Astrocyte (in vitro differentiated cells and primary cell): ENCODE measurements at places on chromosomes 2 and 18. TPM values are rescaled to one million over a fixed set of nuclear protein-coding genes. Genes with fewer than 3 reads are reported as not detected.

GRCh38 chr18:37309059-37309458 lies 256.5 kb downstream of the CELF4 start:
- DNase-seq: no peak

The SPATA3 gene
- not detected in 2 replicates for total RNA-seq

The MC5R gene
- 0.26 and 0.57 TPM in 2 replicates for total RNA-seq

DNA sequence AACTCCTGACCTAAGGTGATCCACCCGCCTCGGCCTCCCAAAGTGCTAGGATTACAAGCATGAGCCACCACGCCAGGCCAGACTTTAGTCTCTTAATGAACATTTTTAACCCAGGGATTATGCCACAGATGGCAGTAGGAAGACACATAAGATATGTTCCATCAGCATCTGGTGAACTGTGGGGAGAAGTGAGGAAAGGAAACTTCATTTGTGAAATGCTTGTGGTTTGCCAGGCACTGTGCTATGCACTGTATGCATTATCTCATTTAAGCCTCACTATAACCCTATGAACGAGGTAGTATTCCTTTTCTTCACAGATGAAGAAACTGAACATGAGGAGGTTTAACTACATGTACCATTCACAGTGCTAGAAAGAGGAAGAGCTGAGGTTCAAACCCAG lies 29.3 kb downstream of the PTRHD1 start:
- no peak for DNase-seq

DNA sequence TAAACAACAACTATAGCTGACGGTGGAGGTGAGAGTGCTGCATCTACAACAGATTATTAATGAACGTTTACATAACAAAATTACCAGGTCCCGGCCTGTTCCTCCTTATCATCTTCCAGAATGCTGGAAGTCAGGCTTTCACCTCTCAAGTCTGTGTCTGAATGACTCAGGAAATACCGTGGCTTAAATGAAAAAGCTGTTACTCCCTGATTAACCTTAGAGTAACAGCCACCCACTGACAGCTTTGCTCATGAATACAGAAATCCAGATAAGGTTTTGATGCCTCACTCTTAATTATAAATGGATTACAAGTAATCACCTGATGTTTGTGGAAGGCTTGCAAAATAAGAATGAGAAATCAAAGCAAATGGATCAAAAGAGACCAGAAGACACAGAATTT lies 885.3 kb upstream of the CELF4 start:
- no peak for DNase-seq

DNA sequence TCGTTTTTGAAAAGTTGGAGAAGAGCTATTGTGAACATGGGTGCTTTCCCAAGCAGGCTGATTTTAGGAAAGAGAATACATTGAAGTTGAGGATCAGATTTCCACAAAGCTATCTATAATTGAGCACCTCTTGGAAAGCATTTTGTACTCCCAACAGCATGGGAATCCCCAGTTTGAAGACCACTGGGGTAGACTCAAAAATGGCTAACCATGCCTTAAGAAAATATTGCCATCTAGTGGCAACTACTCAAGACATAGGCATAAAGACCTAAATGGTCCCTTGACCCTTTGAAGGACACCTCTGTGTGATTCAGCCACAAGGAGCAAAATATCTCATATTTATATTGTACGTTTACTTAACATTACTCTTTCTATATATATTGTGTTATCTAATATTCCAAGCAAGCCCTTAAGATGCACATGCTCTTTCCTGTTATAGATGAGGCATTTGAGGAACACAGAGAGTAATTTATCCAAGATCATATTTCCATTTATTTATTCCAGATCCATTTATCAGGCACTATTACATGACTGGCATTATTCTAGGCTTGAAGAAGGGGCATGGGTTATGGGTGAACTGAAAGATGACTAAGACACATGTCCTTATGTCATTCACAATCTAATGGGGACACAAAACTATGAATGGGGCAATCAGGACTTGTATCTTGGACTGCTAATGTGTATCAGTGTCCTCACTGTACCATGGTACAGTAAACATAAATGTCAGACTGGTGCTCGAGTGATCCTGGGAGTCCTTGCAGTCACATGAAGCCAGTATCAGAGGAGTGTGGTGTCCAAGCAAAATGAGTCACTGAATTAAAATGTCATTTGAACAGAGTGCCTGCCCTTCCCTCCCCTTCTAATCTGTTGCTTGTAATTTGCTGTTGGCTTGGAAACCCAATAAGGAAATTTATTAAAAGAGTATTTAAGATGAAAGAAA lies 121.0 kb upstream of the XPO1 start:
- peak; percentile 42 for DNase-seq

The CDKL4 gene
- 0.34 and 1.4 TPM in 2 replicates for total RNA-seq

DNA sequence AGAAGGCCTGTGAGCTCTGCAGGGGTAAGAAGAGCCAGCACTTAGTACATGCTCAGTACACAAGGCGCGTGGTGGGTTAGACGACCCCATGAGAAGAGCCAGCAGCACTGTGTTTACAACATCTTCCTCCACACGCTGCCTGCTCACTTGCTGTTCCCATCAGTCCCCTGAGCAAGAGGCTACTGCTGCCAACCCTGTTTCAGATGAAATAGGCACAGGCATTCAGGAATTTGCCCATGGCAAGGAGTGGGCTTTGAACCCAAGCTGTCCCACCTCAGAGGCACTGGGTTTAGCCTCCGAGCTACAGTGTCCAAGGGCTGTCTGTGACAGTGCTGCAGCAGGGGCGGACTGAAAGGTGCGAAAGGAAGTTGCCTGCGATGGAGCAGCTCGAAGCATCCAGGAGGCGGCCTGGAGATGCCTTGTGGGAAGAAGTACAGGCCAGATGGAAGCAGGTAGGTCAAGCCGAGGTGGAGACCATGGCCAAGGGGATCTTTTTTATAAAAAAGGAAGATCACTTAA lies 121.5 kb upstream of the PXDN start:
- no peak for DNase-seq

The THOC1 gene
- 20.2 and 23.1 TPM in 2 replicates for total RNA-seq

- no peak for DNase-seq
These were observed 93.4 kb downstream of the PPP1R1C start for GRCh38 chr2:182078988-182079602.

DNA sequence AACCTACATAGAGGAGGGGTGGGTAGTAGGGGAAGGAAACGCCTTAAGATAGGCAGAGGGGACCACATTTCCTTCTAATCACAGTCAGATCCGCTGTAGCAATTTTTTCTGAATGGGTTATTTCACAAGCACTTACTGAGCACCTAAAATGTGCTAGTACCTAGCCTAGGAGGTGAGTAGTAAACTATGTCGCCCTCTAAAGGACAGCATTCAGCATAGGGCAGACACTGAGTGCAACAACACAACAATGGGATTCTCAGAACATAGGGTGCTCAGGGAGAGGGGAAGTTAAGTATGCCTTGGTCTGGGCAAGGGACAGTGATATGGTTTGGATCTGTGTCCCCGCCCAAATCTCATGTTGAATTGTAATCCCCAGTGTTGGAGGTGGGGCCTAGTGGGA lies 166.1 kb upstream of the RAB6C start:
- DNase-seq: no peak
